Brain (organoid and tissue), 16 donors: ENCODE measurements at places on chromosomes 2 and 18.
A peak's percentile ranks its signal among the peaks of the same experiment; 100 is the strongest.

GRCh38 chr2:7379799-7380198, 462.6 kb downstream of the RNF144A start:
- no peak for DNase-seq

- DNase-seq = no peak
Measured at GRCh38 chr18:77906103-77906892, 656.6 kb downstream of the GALR1 start.

DNA sequence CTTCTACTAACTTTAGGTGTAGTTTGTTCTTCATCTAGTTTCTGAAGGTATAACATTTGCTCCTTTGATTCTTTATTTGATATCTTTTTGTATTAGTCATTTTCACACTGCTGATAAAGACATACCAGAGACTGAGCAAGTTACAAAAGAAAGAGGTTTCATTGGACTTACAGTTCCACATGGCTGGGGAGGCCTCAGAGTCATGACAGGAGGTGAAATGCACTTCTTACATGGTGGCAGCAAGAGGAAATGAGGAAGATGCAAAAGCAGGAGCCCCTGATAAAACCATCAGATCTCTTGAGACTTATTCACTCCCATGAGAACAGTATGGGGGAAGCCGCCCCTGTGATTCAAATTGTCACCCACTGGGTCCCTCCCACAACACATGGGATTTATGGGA, 544.4 kb upstream of the DSEL start:
- no peak for DNase-seq

DNA sequence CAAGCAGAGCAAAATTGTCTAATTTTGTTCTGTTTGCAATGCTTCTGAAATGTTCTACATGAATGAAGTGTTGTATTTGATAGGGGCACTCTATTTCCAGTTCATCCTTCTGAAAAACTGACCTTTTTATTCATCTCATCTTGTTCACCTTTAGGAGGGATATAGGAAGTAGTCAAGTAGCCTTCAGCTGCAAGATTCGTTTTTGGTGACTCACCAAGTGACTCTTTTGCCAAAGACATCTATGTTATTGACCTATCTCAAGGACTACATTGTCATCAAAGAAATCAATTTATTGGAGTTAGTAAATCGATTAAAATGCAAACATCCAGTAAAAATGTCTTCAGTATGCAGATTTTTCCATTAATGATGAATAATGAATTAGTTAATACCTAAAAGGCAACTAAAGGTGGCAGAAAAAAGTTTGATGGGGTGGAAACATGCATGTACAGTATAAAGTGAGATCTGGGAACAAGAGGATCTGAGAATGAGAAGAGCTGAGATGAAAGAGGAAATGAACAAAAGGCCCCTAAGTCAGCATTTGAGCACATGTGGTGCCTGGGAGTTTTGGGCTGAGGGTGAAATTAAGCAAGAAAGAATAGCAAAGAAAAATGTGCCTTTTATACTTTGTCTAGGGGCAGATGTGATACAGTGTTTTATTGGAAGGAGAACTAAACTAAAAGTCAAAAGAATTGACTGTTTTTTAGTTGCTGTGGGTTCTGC, 255.1 kb upstream of the LINC00305 start:
- no peak for DNase-seq

DNA sequence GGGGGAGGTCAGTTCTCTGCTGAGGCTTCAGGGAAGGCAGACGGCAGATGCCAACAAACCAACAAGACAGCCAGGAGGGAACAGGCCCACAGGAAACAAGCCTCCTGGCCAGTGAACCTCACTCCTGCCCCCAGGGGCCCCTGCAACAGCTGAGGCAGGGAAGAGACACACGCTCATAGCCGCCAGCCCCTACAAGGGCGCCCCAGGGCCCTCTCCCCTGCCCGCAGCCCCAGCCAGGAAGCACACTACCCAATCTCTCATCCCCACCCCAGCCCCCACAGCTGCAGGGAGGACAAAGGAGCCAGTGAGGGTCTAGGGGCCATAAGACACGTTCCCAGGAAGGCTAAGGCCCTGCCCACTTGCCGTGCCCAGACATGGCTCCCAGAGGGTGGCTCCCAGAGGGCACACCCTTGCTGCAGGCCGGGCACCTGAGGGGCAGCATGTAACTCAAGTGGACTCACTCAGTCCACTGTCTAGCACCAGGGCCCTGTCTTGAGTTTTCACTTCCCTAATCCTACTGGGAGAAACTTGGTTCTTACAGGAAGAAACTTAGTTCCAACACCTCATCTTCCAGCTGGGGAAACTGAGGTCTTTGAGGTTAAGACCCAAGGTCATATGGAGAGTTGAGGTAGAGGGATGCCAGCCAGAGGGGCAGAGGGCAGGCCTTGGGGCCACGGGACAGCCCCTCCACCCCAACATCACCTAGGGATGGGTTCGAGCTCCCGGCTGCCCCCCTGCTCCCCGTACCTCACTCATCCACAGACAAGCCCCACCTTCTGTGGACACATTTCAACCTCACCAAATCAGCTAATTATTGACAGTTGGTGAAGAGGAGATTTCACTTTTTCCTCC, 37.3 kb downstream of the EMX1 start:
- DNase-seq = no peak

DNA sequence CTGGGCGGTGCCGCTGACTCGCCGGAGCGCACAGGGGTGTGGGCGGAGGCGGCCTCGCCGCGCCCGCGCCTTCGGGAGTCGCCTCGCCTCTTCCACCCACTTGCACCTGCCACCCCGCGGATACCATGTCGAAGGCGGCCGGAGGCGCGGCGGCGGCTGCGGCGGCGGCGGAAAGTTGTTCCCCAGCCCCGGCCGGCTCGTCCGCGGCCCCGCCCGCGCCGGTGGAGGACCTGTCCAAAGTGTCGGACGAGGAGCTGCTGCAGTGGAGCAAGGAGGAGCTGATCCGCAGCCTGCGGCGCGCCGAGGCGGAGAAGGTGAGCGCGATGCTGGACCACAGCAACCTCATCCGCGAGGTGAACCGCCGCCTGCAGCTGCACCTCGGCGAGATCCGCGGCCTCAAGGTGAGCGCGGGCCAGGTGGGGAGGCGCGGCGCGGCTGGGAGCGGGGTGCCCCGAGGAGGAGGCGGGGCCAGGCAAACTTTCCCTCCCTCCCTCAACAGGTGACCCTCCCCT, 766 bp downstream of the CCDC85A start:
- no peak for DNase-seq

GRCh38 chr2:64537991-64538390, 13.9 kb downstream of the AFTPH start:
- DNase-seq = no peak

DNA sequence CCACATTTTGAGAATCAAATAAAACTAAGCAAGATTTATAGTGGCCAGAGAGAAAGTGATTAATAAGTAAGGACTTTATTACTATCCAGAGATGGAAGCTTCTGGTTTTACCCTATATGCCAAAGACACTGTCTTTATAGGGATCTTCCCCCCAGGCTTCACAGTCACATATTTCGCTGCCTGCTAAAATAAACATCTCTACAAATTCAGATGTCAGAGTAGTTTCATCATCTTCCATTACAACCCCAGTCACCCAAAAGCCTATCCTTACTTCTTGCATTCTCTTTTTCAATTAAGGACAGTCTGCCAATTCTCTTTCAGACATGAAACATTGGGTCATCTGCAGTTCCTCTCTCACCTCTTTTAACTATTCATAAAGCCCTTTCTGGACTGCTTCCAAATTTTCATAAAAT, 28.3 kb downstream of the CREB1 start:
- DNase-seq = no peak

- no peak for DNase-seq
Measured at GRCh38 chr2:64768491-64769005, 114.8 kb upstream of the SERTAD2 start.

DNA sequence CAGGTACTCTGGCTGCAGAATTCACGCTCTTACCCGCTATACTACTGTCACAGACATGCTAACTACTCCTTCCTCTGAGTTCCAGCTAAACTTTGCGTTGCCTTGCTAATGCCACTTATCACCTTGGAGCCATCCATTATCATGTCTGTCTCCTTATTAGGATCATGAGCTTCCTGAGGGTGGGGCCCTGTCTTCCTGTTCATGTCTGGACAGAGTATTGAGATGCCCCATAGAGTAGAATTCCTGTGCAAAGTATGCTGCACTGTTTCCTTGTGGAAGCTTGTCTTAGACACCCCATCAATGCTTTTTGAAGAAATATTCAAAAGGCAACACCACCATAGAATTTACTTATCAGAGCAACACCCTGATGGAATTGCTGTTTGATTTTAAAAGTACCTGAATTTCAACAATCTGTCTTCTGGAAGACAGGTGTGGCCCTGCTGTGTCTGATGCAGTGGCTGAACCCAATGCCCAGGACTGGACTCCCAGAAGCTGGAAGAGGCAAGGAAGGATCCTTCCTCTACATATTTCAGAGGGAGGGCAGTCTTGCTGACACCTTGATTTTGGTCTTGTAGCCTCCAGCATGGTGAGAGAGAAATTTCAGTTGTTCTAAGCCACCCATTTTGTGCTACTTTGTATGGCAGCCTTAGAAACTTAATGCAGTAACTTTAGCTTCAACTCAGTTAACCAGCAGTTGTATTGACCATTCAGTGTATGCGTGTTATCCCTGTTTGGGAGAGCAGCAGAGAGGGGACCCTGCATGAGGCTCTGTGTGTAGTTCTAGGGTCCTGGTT, 5.6 kb downstream of the LAMA3 start:
- DNase-seq = no peak

DNA sequence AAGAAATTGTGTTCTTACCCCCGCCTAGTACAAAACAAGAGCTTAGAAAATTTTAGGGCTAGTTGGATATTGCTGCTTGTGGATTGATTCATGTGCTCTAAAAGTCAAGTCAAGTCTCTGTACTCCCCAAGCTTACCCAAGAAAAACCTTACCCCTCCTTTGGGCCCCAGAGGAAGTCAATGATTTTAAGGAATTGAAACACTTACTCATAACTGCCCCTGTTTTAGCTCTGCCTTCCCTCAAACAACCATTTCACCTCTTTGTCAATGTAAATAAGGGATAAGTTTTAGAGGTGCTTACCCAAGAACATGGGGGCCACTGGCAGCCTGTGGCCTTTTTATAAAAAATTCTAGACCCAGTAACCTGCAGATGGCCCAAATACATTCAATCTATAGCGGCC, 136.6 kb upstream of the RMP24 start:
- no peak for DNase-seq

DNA sequence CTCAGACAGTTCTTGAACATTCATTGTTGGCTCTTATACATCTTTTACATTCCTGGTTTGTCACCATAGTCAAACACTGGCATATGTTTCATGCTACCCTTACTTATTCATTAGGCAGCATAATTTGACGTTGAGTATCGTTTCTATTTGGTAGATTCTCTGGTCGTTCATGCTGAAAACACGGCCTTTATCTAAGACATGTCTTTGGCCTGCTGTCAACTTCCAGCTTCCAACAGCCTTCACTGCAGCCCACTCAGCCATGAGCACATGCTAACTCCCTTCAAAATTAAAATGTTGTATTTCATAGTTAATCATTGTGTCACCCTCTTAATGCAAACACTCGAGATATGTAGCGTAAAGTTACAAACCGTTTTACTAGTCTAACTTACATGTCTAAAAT, 493.0 kb upstream of the NRP2 start:
- DNase-seq = peak; percentile 64

- DNase-seq = peak; percentile 17
Measured at GRCh38 chr2:11009891-11010290, 98.2 kb downstream of the KCNF1 start.

GRCh38 chr18:44884431-44884830, 203.7 kb downstream of the SETBP1 start:
- no peak for DNase-seq

- no peak for DNase-seq
Measured at GRCh38 chr2:23803264-23803964, 123.5 kb downstream of the ATAD2B start.

- DNase-seq = no peak
Measured at GRCh38 chr18:56112013-56112749, 524.2 kb upstream of the TCF4 start.

GRCh38 chr2:26526589-26526988, 48.7 kb upstream of the OTOF start:
- DNase-seq = no peak

DNA sequence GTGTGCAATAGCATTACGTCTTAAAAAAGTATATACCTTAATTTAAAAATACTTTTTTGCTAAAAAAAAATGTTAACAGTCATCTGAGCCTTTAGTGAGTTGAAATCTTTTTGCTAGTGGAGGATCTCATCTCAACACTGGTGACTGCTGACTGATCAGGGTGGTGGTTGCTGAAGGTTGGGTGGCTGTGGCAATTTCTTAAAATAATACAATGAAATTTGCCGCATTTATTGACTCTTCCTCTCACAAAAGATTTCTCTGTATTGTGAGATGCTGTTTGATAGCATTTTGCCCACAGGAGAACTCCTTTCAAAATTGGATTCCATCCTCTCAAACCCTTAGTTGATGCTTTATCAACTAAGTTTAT, 46.1 kb upstream of the ANXA4 start:
- DNase-seq = no peak

DNA sequence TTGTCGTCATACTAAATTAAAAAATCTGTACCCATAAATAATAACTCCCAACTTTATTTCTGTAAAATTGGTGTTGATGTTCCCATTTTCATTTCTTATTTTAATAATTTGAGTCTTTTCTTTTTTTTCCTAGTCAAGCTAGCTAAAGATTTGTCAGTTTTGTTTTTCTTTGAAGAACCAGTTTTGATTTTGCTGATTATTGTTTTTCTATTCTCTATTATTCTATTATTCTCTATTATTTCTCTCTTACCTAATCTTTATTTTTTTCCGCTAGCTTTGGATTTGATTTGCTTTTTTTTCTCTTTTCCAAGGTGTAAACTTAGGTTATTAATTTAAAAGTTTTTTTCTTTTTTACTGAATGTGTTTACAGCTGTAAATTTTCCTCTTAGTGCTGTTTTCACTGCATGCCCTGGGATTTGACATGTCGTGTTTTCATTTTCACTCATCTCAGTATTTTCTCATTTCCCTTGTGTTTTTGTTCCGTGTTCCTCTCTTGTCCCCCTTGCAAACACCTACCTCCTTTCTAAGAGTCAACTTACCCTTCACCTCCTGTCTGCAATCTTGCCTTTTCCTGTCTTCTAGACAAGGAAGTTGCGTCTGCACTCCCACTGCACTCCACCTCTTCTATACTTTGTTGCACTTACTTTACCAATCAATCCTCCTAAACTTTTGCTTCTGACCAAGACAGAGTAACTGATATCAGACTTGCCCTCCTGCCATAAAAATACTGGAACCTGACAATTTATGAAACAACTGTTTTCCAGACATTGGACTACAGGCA, 18.8 kb downstream of the PSMG2 start:
- DNase-seq = no peak

DNA sequence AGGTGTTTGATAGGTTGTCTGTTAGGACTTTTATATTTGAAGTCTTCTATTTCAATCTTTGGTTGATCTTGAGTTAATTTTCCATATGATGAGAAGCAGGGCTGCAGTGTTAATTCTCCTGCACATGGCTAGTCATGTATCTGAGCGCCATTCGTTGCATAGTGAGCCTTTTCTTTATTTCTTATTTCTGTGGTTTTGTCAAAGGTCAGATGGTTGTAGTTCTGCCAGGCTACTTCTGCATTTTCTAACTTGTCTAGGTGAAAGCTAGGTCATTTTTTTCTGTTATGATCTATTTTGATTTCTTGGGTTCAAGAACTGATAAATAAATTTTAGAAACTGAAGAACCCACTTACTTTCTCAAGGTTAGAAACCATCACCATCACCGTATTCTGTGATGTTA, 56.7 kb downstream of the CCDC74A start:
- no peak for DNase-seq
